ENCODE measurements at places on chromosomes 12 and 14.

- no peak for DNase-seq
Observed at GRCh38 chr12:92288561-92288960, 142.9 kb upstream of the BTG1 start.

DNA sequence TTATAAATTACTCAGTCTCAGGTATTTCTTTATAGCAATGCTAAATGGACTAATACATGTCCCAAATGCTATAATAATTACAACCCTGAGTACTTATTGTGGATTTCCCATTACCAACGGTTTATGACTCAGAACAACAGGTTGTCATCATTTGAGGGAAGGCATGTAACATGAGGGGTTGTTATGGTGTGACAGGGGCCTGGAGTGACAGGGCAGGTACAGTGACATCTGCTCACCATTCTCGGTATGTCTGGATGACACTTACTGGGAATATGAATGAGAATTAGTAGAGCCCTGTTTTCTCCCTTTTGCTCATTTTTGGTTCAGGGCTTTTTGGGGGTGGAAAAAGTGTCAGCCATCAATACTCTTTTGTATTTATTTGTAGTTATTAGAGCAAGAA is 36.2 kb upstream of the FERMT2 start:
- no peak for DNase-seq

DNA sequence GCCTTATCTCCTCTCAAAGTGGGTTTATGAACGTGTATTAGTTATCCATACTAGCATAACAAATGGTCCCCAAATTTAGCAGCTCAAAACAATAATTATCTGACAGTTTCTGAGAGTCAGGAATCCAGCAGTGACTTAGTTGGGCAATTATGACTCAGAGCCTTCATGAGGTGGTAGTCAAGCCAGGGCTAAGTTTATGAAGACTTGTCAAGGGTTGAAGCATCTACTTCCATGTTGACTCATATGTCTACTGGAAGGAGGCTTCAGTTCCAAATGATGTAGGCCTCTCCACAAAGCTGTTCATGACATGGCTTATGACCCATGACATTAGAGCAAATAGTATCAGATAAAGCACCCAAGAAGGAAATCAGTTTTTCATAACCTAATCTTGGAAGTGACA is 73.2 kb downstream of the IPO8 start:
- no peak for DNase-seq

- no peak for DNase-seq
Observed at GRCh38 chr12:95164656-95165055, 52.6 kb downstream of the FGD6 start.

DNA sequence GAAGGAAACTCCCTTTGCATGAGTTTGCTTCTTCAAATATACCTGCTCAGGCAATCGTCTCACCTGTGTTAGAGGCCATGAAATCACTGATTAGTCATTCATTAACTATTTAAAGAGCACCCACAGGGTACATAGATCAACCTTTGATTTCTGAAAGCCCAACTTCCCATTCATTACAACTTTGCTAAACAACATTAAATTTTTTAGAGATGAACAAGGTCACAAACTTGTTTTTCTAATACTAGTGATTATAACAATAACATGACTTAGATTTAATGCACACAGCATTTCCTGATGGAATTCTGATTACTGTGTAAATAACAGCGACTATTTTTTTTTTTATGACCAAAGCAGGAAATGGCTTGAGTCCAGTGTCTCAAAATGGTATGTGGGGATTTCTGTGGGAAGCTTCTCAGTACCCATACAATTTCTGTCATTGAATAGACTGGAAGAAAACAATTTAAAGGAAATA is 5.4 kb upstream of the ERO1A start:
- DNase-seq = no peak

DNA sequence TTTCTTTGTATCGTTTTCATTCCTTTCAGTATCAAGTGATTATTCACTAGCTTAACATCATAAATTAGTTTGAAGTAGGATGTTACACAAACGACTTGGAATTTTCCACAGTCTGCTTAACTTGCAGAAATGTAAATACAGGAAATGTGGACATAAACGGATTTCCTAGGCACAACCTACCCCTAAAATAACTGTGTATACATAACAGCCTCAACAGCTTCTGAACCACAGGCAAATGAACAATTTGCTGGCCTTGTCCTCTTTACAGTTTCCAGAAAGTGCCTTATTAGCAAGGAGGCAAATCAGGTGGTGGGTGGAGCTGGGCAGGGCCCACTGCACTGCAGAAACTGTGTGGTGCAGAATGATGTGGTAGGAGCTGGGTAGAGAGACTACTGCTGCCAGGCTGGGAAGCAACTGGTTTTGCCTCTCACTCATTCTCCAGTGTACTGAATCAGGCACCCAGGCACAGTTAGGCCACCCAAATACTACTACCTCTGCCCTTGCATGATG is 14.1 kb downstream of the DRAM1 start:
- DNase-seq = no peak

GRCh38 chr14:30874120-30874998 is at the start of gene COCH:
Gene COCH, plus strand, starts transcription at chr14:30874559. Its CDS starts 380 bp downstream, at chr14:30874939.
- peak; percentile 74 for DNase-seq

- no peak for DNase-seq
Observed at GRCh38 chr12:122803937-122804336, 29.6 kb downstream of the CCDC62 start.

DNA sequence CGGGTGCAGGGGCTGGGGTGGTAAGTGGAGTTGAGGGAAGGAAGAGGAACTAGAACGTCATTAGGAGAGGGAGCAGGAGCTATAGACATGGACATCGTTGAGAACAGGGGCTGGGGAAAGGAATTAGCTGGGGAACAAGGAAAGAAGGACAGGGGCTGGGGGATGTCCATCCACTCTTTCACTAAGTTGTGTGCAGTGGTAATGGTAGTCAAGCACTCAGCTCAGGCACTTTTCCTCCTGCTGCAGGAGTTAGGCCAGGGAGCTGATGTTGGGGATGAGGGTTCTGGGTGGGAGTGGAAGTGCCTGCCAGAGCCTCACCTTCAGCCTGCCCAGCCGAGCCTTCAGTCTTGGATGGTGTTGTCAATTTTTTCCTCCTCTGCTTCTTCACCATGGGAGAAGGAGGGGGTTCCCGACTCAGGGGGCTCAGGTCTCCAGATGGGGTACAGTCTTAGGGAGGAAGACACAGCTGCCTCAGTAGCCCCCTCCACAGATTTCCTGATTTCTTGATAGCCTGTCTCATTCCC is 9.2 kb downstream of the AGAP2 start:
- no peak for DNase-seq

DNA sequence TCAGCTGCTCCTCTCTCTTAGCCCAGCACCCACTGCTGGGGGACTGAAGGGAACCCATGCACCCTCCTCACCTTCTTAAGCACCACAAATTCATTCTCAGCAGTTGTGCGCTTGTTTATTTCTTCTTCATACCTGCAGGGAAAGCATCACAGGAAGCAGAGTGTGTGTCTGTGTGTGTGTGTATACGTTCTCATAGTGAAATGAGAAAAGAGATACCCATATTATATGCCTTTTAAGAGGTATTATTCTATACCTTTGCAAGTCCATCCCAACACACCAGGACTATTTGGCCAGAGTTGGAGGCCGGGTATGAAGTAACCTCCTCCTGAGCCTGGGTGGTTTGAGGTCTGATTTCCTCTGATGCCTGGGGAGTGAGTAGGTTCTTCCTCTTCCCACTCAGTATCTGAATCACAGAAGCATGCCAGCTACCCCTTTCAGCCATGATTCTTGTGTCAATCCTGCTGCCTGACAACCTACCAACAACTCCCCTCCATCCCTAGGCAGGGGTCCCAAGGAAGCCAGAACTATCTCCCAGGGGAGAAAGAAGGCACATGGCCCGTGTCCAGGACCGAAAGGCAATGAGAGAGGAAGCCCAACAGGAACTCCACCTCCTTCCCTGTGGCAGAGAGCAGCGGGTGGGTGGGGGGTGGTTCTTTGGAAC is 3.0 kb downstream of the KRT73 start:
- no peak for DNase-seq

DNA sequence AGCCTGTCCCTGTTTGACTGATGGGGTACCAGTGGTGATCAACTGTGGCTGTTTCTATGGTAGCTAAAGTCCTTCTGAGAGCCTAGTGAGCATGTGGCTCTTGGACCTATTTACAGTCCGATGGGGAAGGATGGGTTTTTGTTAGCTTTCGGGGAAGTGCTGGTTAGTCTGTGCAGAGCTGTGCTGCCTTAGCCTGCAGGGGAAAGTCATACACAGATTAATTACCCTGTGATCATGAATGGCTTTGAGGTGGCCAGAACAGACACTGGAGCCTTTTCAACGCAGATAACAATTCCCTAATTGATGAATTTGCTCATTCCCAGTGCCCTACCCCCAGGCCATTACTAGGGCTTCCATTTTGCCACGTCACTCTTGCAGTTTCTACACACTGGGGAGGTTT is 99.7 kb downstream of the WSCD2 start:
- no peak for DNase-seq

GRCh38 chr12:116498471-116498870 is 60.7 kb upstream of the MAP1LC3B2 start:
- DNase-seq = no peak

DNA sequence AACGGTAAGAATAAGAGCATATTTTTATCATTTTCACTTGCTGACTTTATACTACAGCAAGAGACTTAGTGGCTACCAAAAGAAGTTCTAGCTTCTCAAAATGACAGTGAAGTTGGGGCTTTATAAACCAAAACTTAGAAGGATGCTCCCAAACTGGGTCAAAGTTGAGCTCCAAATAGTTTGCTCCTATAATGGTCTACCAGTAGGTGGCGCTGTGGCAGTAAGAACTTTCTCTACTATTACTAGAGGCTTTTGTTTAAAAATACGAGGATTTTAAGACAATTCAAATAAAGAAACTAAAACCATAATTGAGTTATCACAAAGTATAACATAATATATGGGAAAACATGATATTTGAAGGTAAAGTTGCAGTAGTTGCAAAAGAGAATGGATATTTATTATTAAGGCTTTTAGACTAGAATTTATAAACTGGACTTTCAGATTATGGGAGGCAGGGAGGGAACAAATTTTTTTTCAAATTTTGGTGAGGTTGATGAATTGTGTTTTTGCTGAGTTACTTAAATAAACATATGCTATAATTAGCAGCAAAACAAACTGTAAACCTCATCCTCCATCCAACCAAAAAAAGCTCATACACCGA is 75.0 kb downstream of the TGFB3 start:
- peak; percentile 87 for DNase-seq

GRCh38 chr12:21992823-21993222 is 51.6 kb upstream of the ABCC9 start:
- no peak for DNase-seq

GRCh38 chr12:92927055-92927435 is 2.0 kb downstream of the EEA1 start:
- peak; percentile 60 for DNase-seq

DNA sequence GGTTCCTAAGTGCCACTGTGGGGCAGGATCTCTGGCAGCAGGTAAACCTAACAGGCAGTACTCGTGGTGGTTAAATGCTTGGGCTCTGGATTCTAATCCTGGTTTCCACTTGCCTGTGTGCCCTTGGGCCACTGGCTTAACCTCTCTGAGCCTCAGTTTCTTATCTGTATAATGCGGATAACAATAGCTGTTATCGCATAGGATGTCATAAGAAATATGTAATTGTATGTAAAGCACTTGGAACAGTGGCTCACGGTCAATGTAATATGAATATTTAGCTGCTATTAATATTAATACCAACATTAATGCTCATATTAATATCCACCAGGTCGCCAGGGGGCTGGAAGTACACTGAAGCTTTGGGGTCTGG is 16.8 kb downstream of the FOXN4 start:
- no peak for DNase-seq

DNA sequence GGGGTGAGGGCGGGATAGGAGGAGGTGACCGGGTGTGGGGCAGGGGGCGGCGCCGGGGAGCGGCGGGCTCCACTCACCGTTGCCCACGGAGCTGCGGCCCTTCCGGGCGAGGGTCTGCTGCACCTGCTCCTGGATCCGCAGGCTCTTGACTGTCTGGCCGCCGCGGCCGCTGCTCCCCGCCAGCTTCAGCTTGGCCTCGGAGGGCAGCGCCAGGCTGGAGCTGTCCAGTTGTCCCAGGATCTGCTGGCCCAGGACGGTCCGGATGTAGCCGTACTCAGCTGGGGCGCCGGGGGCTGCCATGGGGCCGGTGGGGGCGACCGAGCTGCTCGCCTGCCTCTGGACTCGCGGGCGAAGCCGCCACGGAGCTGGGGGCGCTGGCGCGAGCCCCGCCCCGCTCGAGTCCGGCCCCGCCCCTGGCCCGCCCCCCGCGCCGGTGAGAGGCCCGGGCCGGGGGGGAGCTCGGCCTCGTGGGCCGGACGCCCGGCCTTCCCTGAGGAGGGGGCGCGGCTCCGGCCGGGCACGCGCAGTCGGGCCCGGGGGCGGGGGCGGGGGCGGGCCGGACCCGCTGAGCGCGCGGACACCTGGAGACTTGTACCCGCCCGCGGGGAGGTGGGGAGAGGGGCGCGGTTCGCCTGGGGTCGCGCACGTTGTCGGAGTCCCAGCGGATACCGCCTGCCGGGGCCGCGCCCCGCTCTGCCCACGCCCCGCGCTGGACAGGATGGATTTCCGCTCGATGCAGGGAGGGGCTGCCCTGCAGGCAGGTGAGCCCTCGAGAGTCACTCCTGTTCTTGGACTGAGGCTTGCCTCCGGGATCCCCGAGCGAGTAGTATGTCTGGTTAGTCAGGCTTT is at the start of gene PKP2:
Gene PKP2 (minus strand): TSS at position 346 of the 849 bp plus-strand sequence. CDS start 46 bp downstream, at position 300.
- peak; percentile 89 for DNase-seq

DNA sequence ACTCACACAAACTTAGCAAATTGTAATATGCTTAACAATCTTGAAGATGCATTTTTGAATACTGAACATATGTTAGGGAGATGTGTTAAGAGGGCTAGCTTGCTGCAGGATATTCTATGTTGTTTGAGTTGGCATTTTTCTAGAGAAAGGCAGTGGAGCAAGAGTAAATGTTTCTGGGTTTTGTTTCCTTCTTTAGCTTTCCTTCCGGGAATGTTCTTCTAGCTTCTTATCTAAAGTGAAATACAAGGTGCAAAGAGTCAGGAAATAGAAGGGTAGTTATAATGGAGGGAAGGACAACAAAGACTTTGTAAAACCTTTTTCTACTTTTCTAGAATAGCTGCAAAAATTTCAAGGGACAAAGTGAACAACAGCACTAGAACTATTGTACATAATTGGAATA is 77.6 kb upstream of the KCNH3 start:
- DNase-seq = no peak

GRCh38 chr12:16361142-16361783 is 13.8 kb downstream of the MGST1 start:
- DNase-seq = no peak

- DNase-seq = no peak
Observed at GRCh38 chr14:106211334-106211900, 685.0 kb downstream of the TMEM121 start.

GRCh38 chr12:124394462-124395128 is 99.7 kb downstream of the RFLNA start:
- no peak for DNase-seq
